ENCODE measurements at places on chromosomes 11 and 22. TPM values are rescaled to one million over a fixed set of nuclear protein-coding genes. Genes with fewer than 3 reads are reported as not detected.

The SLC6A5 gene
- not detected for total RNA-seq

The NCR3LG1 gene
- 0.35 TPM for total RNA-seq

The MOV10L1 gene
- not detected for total RNA-seq

The TAGLN gene
- 67.3 TPM for total RNA-seq

- no peak for DNase-seq
These were observed 1.7 kb downstream of the BRSK2 start for GRCh38 chr11:1391165-1392075.

Data from left lobe of liver (tissue), 2 donors.